ENCODE measurements at places on chromosomes 3 and 15.

DNA sequence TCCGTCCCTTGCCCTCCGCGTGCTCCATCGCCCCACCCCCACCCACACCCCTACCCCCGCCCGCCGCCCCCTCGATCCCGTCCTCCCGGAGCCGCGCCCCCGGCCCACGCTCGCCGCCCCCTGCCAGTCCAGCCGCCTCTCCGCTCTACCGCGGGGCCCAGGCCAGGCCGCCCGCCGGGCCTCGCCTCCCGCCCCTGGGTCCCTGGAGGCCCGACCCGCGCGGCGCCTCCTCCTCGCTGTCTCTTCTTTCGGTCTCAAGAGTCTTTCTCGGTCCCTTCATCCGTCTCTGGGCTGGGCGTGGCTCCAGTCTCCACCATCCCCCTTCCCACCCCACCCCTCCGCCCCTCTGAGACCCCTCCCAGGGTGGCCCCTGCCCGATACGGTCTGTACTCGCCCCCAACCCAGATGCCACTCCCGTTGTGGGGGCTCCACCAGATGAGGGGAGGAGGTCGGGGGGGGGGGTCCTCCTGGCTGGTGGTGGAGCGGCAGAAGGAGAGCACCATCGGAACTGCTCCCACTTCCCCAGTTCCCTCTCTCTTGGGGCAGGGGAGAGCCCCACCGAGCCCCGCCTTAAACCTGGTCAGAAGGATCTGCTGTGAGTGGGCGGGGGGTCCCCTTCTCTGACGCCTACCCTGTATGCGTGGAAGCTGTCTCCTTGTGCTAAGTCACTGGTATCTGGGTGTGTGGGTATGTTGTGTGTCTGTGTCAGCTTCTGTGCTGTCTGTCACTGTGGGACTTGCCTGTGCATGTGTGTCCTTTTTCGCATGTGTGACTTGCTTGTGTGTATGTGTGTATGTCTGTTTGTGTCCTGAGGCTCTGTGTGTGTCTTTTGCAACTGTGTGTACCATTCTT lies 1.0 kb downstream of the PRKCD start:
- no peak for DNase-seq

DNA sequence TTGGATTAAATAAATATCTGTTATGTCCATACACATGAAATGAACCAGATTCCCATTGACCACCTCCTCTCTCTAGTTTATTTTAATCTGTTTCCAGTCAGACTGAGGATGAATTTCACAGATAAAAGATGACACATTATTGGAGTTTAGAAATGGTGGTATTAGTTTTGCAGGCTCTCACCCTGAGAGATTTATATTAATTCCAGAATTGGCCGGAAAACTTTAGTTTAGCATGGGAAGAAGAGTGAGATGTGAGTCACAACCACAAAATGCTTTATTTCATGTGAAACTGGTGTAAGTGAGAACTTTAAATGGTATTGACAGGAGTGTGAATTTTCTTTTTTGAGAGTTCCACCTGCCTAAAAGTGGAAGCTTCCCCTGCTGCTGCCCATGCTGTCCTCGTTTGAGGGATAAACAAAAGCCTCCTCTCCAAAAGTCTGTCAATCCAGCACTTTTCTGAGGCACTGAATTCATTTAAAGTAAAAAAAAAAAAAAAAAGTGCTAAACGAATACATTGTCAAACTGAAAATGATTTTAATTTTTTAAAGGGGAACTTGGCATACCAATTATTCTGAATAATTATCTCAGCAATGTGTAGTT lies 65.1 kb upstream of the EPHA3 start:
- no peak for DNase-seq

DNA sequence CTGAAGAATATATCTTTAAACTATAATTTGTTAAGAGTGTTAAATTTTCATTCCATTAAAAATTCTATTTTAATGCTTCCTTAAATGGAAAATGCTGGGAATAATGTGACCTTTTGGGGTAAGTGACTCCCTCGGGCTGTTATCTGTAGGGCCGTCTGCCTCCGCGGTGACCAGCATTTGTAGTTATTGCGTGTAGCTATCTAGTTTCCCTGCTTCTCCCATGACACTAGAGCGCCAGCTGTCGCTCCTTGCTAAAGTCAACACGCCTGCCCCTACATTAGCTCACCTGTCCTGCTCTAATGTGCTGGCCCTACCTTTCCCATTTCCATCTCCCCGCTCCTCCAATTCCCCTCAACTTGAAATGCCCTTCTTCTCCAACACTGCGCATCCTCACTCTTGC lies 12.4 kb upstream of the CHRM5 start:
- DNase-seq = peak; percentile 74

GRCh38 chr3:141729240-141729639 lies 8.9 kb upstream of the RNF7 start:
- DNase-seq = no peak

GRCh38 chr15:60574801-60575631 lies 96.1 kb upstream of the ICE2 start:
- DNase-seq = no peak

GRCh38 chr3:142857056-142857455 lies 31.8 kb downstream of the PCOLCE2 start:
- peak; percentile 90 for DNase-seq

GRCh38 chr15:40102897-40103858 lies 5.5 kb downstream of the BMF start:
- DNase-seq = peak; percentile 48

DNA sequence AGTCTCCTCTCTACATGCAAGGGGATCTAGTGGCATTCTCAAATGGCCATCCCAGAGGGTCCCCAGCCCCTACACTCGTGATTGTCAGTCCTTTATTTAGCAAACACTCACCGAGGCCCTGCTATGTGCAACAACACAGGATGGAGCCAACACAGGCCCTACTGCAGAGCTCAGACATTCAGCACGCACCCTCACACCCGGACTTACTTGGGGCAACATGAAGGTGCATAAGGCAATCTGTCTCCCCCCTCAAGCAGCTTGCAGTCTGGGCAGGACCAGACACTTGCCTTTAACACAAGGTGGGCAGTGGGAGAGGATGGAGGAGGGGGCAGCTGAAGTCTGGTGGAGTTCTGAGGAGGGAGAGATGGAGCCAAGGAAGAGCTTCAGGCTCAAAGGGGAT lies 258.4 kb downstream of the XXYLT1 start:
- DNase-seq = no peak

DNA sequence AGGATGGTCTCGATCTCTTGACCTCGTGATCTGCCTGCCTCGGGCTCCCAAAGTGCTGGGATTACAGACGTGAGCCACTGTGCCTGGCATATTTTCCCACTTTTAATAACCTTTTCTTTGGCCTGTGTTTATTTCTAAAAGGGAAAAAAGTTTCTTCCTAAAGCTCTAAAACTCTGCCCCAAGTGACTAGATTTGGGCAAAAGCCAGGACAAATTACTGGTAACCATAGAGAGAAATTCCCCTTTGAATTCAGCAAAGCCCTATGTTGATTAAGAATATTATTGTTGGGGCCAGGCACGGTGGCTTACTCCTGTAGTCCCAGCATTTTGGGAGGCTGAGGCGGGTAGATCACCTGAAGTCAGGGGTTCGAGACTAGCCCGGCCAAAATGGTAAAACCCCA lies 11.5 kb upstream of the TRPM7 start:
- no peak for DNase-seq

- DNase-seq = no peak
These were observed 48.5 kb upstream of the DAZL start for GRCh38 chr3:16653712-16654111.

DNA sequence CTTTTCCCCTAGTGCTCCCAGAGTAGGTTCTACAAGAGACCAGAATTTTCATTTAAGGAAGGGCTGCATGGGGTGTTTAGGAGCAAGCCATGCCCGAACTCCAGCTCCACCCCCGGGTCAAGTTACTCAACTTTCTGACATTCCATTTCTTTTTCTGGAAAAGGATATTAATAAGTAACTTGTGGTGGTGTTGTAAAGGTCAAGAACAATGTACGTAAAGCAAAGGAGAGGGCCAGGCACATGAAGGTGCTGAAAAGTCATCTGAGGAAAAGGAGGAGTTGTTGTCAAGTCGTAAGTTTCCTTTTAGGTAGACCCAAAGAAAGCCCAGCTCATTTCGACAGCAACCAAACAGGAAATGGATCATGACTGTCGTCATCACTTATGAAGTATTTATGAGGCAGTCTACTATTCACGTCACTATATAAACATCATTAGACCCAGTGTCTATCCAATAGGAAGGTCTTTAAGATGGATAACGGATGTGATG lies 319.6 kb upstream of the IL12A start:
- no peak for DNase-seq

- DNase-seq = no peak
These were observed 89.6 kb upstream of the ETV5 start for GRCh38 chr3:186198442-186198841.

DNA sequence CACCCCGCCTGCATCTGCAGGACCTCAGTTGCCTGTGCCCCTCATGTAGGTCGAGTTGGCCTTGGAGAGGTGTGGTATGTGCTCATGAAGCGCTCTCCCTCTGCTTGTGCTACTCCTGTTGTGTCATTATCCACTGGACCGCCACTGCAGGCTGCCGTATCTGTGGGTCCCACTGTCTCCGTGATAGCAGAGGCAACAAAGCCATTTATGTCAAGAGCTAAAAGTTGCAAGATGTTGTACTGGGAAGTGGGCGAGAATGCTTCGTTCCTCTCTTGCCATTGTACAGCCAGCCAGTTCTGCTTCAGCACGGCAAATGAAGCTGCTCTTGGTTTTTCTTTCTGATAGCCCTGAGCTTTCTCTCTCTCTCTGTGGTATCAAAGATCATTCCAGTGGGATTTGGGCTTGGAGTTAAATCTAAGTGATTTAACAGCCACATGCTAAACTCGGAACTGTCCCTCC lies 89.0 kb downstream of the TMEM212 start:
- DNase-seq = no peak

DNA sequence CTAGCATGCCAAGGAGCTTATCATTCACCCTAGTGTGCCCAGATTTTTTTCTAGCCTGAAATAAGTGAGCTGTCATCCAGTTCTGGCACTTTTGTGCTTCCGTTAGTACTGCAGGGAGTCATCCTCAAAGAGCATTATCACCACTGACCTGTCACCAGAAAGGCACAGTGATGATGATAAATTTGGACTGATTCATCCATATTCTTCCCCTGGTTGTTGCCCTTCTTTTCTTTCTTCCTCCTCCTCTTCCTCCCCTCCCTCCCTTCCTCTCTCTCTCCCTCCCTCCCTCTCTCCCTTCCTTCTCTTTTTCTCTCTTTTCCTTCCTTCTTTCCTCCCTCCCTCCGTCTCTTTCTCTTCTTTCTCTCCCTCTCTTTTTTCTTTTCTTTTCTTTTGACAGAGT lies 21.3 kb downstream of the SLC35G2 start:
- DNase-seq = no peak

GRCh38 chr3:187987187-187987586 lies 166.8 kb upstream of the LPP start:
- DNase-seq = no peak

DNA sequence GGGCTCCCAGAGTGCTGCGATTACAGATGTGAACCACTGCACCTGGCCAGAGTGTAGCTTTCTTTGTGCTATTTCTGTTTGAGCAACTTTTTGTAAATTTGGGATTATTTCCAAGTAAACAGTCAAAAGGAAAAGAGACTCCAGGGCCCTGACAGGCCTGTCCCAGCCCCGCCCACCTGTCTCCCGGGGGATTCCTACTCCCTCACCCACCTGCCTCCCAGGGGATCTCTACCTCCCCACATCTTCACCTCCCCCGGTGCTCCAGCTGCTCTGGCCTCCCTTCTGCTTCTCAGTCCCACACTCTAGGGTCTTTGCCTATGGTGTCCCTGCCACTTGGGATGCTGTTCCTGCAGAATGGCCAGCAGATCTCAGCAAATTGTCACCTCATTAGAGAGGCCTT lies 7.0 kb downstream of the RHCG start:
- no peak for DNase-seq

- DNase-seq = no peak
These were observed 153.9 kb downstream of the PDZRN3 start for GRCh38 chr3:73470860-73471259.

GRCh38 chr3:125231895-125232294 lies 19.3 kb upstream of the SLC12A8 start:
- no peak for DNase-seq

DNA sequence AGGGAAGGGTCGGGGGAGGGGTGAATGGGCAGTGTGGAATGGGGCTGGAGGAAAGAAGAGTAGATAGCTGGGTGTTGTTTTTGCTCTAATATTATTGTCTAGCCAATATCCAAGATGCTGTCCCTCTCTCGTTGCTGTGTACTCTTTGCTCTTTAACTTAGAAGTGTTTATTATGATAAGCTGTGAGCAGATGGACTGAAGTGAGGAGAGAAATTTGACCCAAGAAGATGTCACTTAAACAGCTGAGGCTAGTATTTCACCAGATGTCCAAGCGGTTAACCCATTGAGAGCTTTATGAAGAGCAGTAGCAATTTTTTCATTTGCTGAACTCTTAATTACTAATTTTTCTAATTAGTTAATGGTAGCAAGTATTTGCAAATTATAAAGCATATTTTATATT lies 212.2 kb upstream of the TP63 start:
- peak; percentile 100 for DNase-seq

GRCh38 chr3:98945101-98945524 lies 43.6 kb upstream of the DCBLD2 start:
- no peak for DNase-seq

- no peak for DNase-seq
These were observed 299.9 kb downstream of the UACA start for GRCh38 chr15:70463453-70463834.

- no peak for DNase-seq
These were observed 545.0 kb downstream of the ZPLD1 start for GRCh38 chr3:102979682-102980354.

GRCh38 chr15:81327516-81327915 lies 3.6 kb upstream of the STARD5 start:
- DNase-seq = no peak

- no peak for DNase-seq
These were observed 3.5 kb upstream of the MESP1 start for GRCh38 chr15:89754361-89755154.

- no peak for DNase-seq
These were observed 24.5 kb upstream of the MFSD1 start for GRCh38 chr3:158777161-158777873.

DNA sequence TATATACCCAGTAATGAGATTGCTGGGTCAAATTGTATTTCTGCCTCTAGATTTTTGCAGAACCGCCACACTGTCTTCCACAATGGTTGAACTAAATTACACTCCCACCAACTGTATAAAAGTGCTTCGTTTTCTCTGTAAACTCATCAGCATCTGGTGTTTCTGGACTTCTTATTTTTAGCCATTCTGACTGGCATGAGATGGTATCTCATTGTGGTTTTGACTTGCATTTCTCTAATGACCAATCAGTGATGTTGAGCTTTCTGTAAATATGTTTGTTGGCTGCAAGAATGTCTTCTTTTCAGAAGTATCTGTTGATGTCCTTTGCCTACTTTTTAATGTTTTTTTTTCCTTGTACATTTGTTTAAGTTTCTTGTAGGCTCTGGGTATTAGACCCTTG lies 182.9 kb upstream of the TRIM42 start:
- no peak for DNase-seq
